Forelimb muscle (tissue), 1 donor: ENCODE measurements at places on chromosomes 1 and 21. TPM values are rescaled to one million over a fixed set of nuclear protein-coding genes. Genes with fewer than 3 reads are reported as not detected.

FAM72A gene
- 3.6 TPM for polyA plus RNA-seq

GLUL gene
- polyA plus RNA-seq = 438 TPM

CHRM3 gene
- 1.8 TPM for polyA plus RNA-seq

TDRD5 gene
- not detected for polyA plus RNA-seq

FLG2 gene
- polyA plus RNA-seq = 0.06 TPM

CELA3B gene
- not detected for polyA plus RNA-seq

CENPL gene
- polyA plus RNA-seq = 7.7 TPM

RGS1 gene
- polyA plus RNA-seq = 1.8 TPM

UBXN10 gene
- polyA plus RNA-seq = 0.15 TPM

AMY1B gene
- polyA plus RNA-seq = not detected

TRIM58 gene
- 3.1 TPM for polyA plus RNA-seq

RHD gene
- 1.0 TPM for polyA plus RNA-seq

USH2A gene
- 0.05 TPM for polyA plus RNA-seq

LRRC53 gene
- not detected for polyA plus RNA-seq

OR10Z1 gene
- 0.13 TPM for polyA plus RNA-seq

SLC44A5 gene
- polyA plus RNA-seq = 0.30 TPM

CXADR gene
- 0.51 TPM for polyA plus RNA-seq

PRDX6 gene
- polyA plus RNA-seq = 522 TPM

TEX38 gene
- polyA plus RNA-seq = 0.27 TPM

SPATA46 gene
- polyA plus RNA-seq = 0.13 TPM

BRINP2 gene
- polyA plus RNA-seq = 0.35 TPM
